ENCODE measurements at places on chromosomes 7 and 10.

GRCh38 chr7:154913638-154914307 is 89.2 kb downstream of the PAXIP1 start:
- DNase-seq = peak; percentile 94

DNA sequence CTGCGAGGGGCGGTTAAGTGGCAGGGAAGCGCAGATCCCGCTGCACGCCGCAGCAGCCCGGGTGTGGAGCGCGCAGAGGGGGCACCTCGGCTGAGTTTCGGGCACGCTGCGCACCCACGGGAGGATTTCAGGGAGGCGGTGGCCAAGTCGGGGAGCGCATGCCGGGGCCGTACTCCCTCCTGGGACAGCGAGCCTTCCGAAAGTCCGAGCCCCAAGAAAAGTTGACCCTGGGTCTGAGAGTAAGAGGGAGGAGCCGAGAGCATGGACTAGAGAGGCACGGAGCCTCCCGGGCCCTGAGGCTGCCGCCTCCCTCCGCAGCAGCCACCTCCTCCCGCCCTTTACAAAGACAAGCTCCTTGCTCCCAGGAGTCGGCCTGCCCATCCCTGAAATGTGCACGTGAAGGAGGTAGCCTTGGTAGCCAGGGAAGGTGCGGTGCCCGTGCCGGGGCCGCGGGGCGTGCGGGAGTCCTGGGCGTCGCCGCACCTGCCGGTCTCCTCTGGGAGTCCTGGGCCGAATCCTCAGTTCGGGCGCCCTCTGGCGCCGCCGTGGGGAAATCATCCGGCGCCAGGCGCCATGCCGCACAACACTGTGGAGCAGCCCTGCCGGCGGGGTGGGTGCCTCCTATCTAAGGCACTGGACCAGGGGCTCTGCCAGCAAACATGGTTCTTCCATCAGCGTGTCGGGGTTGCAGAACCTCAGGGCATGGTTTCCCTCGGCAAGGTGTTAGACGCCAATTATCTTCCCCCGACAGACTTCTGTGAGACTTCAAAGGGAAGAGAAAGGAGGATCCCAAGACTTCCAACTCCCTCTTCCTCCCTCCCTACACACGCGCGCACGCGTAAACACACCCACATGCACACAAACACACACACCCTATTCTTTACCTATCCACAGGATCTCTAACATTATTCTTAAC is 104.0 kb downstream of the TRIL start:
- peak; percentile 96 for DNase-seq

DNA sequence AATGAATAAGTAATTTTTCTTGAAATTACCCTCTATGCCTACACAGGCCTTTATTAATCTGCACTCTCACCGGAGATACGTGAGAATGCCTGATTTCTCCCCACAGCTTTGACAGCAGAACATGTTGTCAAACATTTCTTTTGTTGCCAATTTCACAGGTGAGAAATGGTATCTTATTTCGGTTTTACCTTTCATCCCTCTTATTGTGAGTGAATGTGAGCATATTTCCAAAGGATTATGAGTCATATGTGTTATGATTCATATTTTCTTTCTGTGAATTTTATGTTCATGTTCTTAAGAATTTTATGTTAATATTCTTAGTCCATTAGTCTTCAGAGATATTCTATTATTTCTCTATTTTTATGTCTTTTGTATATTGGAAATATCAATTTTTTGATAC is 965.1 kb downstream of the CCSER2 start:
- DNase-seq = no peak

DNA sequence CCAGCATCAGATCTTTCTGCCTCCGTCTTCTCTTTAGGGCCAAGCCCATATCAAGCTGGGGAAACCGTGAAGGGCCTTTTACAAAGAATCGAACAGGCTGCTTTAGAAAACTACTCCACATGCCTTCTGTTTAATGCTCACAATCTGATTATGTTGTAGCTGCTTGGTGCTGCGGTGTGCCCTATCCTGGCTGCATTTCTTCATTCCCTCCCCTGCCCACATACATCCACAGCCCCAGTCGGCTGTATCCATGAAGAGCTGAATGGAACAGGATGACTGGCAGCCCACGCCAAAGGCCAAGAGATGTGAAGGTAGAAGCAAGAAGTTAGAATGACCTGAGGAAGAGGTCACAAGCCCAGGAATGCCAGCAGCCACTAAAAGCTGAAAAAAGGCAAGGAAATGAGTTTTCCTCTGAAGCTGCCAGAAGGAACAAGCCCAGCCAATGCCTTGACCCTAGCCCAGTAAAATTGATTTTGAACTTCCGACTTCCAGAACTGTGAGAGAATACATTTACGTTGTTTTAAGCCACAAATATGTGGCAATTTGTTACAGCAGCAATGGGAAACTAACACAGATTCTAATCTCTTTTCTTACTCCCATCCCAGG is 22.2 kb downstream of the TAS2R41 start:
- no peak for DNase-seq

DNA sequence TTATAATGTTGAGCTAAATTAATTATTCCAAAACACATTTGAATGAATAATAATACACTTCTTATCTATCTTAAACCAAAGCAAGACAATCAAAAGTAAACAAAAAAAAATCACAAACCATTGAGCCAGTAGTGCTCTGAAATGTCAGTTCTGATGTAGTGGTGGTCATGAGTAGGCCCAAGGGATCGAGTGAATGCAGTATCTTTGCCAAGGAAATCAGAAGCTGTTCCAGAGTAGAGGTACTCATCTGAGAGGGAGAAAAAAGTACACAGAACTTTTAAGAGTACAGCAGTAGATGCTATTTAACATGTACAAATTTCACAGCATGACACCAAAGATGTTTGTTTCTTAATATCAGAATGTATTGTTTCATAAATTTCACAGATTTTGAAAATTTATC is 121.5 kb downstream of the SEMA3D start:
- DNase-seq = peak; percentile 20

DNA sequence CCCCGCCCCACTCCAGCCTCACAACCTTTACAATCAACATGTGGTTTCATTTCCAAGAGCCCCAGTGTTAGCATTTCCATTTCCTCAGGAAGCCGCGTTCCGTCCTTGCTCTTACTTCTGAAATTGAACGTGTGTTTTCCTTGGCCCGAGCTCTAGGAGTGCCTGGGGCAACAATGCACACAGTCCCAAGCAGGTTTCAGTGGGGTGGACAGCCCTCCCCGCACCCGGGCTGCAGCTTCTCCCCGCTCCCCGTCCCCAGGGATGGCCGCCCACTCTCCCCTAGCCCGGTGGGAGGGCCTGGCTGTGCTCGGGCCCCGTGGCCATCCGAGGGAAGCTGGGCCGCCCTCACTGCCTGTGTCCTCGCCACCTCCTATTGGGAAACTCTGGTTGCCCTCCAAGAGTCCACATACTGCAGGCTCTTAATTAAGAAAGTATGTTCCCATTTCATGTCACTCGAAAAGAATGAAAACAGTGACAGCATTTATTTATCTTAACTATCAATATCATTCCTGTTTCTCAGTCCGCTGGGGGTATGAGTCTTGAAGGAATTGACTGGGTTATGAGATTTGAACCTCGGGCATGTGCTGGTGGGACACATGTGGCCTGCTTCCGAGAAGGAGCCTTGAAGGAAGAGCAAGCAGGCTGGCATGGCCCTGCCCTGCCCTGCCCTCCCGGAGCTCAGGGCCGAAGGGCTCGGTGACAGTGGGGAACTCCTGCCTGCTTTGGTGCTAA is 163.8 kb downstream of the GRK5 start:
- no peak for DNase-seq

DNA sequence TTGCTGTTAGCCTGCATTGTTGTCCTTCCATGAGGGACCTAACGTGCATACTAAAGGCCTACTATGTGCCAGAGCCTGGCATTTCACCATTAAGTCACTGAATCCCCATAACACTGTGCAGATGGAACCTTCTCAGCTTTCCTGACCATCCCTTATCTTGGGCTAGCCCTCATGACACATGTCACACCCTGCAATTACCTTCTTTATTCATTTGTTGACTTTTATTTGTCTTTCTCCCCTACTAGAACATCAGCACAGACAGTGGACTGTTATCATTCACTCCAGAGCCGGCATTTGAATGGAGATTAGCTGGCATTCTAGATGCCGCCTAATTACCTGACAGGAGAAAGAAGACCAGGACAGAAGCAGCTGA is 471.1 kb upstream of the GALNT17 start:
- DNase-seq = no peak

DNA sequence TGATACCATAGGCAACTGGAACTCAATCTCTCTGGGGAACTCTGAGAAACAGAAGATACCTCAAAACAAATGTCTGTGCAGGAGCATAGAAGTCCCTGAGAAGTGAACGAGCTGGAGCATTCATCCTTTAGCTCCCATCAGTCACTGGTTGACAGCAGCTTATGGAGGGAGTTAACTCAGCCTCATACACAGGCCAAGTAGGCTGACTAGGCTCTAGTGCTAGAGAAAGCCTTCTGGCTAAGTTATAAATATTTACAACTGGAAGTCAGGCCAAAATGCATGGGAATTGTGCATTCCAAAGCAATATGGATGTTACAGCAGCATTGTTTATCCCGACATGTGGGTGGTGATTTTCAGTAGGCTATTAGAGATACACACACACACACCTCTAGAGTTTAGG is 66.5 kb downstream of the ANK3 start:
- no peak for DNase-seq

GRCh38 chr10:15369256-15370211 is 1.6 kb downstream of the FAM171A1 start:
- peak; percentile 84 for DNase-seq

GRCh38 chr10:98196985-98197384 is 62.5 kb downstream of the R3HCC1L start:
- DNase-seq = no peak

DNA sequence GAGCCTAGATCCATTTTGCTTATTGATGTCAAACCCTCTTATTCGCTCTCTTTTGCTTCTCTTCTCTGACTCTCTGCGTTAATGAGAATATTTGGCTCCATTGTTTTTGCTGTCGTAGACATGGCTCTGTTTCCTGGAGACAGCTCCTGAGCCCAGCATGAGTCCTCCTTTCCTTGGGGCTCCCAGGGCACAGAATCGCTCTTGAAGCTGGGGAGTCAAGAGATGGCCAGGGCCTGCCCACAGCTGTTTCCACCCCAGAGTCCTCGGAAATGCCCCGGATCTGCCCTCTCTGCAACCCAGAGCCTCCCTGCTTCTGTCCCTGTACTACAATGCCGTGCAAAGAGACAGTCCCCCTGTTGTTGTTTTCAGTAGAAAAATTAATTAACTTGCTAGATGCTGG is 566.7 kb upstream of the FOXK1 start:
- DNase-seq = peak; percentile 70

GRCh38 chr10:23422003-23422411 is 16.9 kb upstream of the OTUD1 start:
- no peak for DNase-seq

- DNase-seq = no peak
Measured at GRCh38 chr7:32221736-32222135, 151.5 kb upstream of the PDE1C start.

DNA sequence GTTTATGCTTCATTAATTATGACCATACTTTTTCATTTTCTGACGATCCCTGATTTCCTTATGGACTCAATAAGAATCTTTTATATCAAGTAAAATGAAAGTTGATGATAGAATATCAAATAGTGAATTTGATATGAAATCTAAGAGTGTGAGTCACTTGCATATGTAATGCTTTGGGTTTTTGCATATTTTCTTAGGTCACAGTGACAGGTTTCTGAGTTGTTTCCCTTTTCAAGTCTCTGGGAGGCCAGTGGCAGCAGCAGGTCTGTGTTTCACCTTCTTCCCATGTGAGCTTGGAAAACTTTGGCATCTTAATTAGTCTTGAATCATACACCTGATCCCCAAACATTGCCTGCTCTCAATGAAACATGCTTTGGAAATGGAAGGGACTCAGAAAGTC is 34.7 kb upstream of the GJD4 start:
- no peak for DNase-seq
